ENCODE measurements at places on chromosomes 1 and 21.
A peak's percentile ranks its signal among the peaks of the same experiment; 100 is the strongest.

DNA sequence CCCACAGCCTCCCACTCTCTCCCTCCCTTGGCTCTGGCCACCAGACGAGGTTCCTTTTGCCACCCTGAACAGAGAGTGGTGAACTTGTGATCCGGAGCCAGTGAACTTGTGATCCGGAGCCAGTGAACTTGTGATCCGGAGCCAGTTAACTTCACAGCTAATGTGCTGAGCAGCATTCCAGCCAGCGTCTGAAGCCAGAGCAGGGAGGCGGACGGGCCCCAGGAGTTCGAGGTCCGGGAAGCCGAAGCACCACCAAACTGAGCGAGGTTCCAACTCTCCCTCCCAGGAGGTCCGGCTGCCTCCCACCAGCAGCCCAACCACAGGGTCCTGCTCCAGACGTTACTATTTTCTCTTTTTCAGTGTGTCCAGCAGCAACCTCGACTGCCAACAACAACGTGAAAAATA lies 85.8 kb downstream of the SYF2 start:
- DNase-seq, result no peak

DNA sequence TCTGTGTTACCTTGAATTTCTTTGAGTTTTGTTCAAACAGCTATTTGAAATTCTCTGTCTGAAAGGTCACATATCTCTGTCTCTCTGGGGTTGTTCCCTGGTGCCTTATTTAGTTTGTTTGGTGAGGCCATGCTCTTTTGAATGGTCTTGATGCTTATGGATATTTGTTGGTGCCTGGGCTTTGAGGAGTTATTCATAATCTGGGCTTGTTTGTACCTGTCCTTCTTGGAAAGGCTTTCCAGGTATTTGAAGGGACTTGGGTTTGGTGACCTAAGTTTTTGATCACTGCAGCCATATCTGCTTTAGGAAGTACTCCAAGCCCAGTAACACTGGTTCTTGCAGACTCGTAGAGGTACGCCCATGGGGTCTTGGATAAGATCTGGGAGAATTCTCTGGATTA lies 63.3 kb upstream of the MAGI3 start:
- DNase-seq, result no peak

DNA sequence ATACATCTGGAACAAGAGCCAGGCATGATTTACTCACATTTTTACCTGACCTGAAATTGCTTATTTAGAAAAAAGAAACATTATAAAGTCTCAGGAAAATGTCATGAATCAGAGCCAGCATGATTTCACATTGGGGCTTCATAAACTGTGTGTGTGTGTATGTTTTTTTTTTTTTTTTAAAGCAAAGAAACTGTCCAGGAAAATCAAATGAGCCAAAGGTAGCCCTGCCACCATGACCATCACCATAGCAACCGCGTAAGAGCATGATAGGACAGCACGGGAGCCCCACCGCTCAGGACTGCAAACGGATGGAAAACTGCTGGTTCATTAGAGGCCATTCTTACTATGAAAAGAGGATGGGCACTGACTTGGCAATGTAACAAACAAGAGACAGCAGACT lies 139.2 kb downstream of the NTMT2 start:
- no peak for DNase-seq

DNA sequence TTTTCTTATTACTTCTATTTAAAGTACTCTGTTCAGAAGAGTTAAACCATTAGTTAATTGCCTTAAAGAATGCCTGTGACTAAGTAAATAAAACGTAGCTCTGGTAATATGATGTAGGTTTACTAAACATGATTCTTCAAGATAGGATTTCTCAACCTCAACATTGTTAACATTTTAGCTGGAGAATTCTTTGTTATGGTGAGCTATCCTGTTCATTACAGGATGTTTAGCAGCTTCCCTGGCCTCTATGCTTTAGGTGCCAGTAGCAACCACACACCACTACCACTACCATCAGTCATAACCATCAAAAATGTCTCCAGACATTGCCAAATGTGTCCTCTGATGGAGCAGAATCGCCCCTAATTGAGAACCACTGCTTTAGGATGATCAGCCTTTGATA lies 10.7 kb downstream of the RPF1 start:
- DNase-seq, result no peak

DNA sequence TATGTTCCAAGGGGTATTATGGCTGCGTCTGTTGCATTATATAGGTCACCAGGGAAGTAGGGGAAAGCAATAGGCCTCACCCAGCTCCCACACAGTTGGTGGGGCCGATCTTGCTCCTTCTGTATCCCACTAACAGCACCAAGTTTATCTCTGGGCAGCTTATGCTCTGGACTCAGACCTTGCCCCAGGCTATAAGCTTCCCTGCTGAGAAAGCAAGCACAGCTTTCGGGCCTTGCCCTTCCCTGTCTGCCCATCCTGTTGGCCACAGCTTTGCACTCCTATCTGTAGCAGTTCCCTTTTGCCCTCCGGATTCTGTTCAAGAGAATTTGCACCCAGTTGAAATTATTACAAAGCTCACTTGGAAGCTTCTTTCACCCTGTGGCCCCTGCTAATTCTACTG lies 12.9 kb downstream of the KCNE1 start:
- no peak for DNase-seq

DNA sequence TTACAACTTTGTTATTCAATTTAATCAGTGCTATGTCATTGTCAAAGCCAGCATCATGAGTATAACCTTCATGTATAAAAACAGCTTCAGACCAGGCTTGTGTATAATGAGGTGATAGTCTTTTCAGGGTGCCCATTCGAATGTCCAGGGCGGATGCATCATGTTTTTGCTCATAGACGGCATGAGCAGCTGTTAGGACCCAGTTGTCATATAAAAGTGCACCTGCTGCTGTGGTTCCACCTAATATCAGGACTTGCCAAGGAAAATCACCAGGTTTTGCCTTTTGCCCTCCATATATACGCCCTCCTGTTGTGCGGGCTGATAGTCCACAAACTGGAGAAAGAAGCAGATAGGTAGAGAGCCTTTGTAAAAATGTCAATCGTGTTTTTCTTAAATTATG lies 14.9 kb downstream of the TARDBP start:
- DNase-seq, result no peak

- DNase-seq, result no peak
These were observed 19.5 kb downstream of the CACNA1S start for GRCh38 chr1:201092738-201093137.

GRCh38 chr21:42360317-42360716 lies 6.0 kb downstream of the TFF1 start:
- DNase-seq, result no peak

DNA sequence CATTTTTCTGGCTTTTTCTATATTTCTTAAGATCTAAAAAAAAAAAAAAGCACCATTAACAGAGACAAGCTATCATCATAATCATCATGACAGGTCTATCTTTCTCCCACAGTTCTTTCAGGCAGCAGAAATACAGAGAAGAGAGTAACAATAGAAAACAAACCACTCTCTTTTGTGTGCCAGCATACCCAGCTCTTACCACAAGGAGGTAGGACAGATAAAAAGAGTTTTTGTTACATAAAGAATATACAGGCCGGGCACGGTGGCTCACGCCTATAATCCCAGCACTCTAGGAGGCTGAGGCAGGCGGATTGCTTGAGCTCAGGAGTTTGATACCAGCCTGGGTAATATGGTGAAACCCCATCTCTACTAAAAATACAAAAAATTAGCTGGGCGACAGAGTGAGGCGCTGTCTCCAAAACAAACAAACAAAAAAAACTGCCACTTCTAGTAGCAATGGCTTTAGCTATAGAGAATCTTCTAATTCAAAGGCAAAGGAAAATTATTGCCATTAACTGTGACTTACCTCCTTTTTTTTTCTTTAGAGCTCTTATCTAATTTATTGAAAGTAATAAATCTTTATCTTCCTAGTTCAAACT lies 39.7 kb downstream of the ANKRD13C start:
- DNase-seq, result peak; percentile 5

DNA sequence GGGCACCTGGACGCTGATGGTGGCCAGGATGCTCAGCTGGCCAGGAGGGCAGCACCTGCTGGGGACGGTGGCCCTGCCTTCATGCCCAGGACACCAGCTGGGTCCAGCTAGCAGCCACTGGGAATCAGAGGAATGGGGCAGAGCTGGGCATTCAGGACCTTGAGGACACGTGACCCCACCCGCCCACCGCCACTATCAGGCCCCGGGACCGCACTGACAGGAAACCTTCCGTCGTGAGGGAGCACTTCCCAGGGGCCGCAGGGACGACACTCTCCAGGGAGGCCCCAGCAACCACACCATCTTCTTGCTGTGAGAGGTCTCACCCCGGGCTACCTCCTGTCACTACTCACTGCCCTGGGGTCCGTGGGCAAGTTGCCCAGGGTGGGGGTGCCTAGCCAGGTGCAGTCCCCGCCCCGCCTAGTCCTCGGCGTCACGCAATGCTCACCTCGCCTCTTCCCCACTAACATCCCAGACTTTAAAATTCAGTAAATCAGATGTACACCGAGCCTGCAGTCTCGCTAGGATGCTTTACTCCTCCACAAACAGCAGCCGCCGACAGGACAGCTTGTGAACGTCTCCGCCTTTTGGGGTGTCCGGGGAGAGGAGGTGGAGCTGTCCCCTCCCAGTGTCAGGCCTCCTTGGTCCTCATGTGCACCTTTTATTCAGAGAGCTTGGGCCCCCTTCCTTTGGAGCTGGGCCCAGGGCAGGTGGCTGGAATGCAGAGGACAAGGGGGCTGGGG lies 4.9 kb downstream of the VWA1 start:
- no peak for DNase-seq

- no peak for DNase-seq
These were observed 53.9 kb downstream of the FH start for GRCh38 chr1:241465673-241466072.

GRCh38 chr21:24163539-24163938 lies 1443.7 kb downstream of the MRPL39 start:
- no peak for DNase-seq

DNA sequence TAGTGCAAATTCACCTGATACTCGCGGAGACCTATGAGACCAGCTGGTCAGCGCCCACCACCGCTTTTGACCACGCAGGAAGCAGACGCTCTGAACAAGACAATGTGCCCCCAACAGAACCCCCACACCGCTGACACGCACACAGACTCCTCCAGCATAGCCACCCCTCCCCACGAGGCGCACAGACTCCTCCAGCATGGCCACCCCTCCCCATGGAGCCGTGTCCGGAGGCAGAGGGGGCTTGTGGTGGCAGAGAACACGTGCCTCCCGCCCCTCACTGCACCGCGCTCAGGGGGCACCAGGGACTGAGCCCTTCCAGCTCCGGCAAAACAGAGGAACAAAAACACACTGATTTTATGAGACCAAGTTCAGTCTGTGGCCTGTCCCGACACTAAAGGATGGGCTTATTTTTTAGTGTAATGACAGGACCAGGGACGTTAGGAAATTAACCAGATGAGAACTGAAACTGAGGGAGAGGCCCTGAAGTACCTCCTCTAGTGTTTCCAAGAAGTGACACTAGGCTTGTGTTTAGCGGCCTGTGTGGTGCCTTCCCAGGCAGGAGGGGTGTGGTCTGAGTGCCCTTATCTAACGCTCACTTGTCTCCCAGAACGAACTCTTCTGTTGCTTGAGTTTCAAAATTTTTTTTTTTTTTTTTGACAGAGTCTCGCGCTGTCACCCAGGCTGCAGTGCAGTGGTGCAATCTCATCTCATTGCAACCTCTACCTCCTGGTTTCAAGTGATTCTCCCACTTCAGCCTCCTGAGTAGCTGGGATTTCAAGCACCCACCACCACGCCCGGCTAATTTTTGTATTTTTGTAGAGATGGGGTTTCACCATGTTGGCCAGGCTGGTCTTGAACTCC lies 10.0 kb upstream of the AGPAT3 start:
- DNase-seq, result no peak

- no peak for DNase-seq
These were observed 23.5 kb downstream of the BACH1 start for GRCh38 chr21:29321932-29322928.

DNA sequence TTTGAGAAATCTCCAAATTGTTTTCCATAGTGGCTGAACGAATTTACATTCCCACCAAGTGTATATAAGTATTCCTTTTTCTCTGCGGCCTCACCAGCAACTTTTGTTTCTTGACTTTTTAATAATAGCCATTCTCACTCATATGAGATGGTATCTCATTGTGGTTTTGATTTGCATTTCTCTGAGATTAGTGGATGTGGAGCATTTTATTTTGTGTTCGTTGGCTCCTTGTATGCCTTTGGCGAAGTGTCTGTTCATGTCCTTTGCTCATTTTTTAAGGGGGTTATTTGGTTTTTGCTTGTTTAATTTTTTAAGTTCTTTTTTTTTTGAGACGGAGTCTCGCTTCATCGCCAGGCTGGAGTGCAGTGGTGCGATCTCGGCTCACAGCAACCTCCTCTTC lies 45.1 kb upstream of the MPC2 start:
- no peak for DNase-seq

DNA sequence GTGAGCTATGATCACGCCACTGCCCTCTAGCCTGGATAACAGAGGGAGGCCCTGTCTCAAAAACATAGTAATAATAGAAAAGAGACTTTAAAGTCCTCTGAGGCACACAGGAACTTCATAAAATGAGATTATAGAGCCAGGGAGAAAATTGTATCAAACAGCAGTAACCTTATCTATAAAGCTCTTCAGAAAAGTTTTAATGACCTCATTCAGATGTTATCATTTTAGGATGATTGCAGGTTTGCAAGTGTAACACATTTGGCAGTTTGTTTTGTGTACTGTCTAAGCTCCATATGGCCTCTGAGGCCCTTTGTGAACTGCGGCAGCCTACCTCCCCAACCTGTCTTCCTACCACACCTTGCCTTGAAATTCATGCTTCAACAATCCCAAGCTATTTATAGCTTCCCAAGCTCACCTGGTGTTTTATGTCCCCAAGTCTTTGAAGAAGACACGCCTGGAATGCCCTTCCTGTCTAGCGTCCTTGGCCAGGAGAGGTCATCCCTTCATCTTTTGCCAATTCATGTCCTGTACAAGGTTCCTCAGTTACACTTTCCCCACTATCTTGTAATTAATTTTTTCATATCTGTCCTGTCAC lies 8.5 kb upstream of the AKNAD1 start:
- DNase-seq, result no peak

GRCh38 chr1:217776693-217777092 lies 145.5 kb downstream of the SPATA17 start:
- DNase-seq, result no peak

GRCh38 chr1:210373628-210373877 lies 44.9 kb downstream of the HHAT start:
- DNase-seq, result no peak

Data from hematopoietic multipotent progenitor cell (in vitro differentiated cells).